ENCODE measurements at places on chromosomes 3 and 15.
A peak's percentile ranks its signal among the peaks of the same experiment; 100 is the strongest.

DNA sequence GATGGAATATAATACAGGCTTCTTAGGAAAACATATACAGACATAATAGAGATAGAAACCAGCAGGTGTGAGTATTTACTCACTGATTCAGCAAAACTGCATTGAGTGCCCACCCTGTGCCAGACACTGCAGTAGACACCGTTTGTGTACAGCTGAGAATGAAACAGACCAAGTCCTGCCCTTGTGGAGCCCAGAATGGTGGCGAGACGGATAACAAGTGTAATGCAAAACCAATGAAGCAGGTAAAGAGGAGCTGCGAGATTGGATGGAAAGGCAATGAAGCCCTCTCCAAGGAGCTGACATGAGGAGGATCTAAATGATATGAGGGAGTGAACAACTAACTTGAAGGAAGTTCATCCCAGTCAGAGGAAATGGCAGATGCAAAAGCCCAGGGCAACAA is 256.4 kb downstream of the MEX3B start:
- DNase-seq: no peak

GRCh38 chr3:183427876-183428446 is 458 bp downstream of the MCF2L2 start:
- DNase-seq: peak; percentile 12

DNA sequence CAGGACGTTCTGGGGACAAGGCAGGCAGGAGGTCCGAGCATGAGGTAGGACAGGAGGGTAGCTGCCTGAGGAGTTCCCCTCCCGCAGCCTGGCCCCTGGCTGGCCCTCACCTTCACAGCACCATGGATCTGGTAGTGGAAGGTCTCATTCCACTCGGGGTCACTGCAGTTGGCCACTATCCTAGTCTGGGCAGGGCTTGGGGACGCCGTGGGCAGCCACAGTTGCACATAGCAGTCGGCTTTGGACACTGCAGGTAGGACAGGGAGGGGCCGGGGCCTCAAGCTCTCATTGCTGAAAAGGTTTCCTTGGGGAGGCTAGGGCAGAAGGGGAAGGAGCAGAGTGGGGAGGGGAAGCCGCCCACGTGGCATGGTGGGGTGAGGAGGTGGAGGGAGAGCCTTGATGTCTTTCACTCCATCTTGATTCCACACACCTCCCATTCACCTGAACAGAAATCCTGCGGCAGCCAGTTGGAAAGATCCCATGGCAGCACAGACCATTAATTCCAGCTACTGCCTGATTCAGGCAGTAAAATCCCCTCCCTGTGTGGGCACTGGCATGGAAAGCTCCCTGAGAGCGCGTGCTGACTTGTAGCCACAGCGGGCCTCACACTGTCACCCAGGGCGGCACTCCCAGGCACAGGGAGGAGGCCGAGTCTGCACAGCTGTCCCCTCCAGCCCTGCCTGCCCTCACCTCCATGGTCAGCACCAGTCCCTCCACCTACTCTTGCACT is 2.1 kb downstream of the PLA2G4F start:
- DNase-seq: no peak

GRCh38 chr3:13581485-13582365 is 32.8 kb downstream of the FBLN2 start:
- no peak for DNase-seq

DNA sequence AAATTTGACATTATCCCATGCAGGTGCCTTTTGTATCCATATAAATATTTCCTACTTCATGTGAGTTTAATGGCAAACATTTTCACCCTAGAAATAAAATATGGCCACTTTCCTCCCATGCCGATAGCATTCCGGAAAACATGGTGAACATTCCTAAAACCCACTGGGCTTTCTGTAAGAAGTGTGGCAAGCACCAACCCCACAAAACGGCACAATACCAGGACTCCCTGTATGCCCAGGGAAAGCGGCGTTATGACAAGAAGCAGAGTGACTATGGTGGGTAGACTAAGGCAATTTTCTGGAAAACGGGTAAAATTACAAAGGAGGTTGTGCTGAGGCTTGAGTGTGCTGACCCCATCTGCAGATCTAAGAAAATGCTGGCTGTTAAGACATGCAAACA is 7.6 kb downstream of the ANXA2 start:
- DNase-seq: no peak

GRCh38 chr3:193978030-193978429 is 157.9 kb upstream of the HES1 start:
- no peak for DNase-seq

- DNase-seq: no peak
Observed at GRCh38 chr15:81375461-81375860, 1.4 kb upstream of the TMC3 start.

DNA sequence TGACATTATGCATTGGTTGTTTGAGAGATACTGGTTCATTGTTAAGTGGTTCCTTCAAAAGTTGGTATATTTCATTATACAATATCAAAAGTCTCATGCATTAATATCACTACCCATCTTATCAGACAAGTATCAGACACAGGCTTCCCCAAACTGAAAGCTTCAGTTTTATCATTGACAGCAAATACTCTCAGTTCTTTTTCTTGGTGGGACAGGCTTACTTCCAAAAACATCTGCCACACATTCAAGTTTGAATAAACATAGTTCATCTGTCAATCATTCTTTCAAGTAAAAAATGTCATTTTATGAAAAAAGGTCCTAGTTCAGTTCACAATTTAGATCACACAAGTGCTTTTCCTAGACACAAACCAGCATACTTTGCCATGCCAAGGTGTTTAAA is 280.0 kb upstream of the TRIM42 start:
- DNase-seq: no peak

GRCh38 chr3:31488475-31489017 is 44.2 kb upstream of the STT3B start:
- no peak for DNase-seq

DNA sequence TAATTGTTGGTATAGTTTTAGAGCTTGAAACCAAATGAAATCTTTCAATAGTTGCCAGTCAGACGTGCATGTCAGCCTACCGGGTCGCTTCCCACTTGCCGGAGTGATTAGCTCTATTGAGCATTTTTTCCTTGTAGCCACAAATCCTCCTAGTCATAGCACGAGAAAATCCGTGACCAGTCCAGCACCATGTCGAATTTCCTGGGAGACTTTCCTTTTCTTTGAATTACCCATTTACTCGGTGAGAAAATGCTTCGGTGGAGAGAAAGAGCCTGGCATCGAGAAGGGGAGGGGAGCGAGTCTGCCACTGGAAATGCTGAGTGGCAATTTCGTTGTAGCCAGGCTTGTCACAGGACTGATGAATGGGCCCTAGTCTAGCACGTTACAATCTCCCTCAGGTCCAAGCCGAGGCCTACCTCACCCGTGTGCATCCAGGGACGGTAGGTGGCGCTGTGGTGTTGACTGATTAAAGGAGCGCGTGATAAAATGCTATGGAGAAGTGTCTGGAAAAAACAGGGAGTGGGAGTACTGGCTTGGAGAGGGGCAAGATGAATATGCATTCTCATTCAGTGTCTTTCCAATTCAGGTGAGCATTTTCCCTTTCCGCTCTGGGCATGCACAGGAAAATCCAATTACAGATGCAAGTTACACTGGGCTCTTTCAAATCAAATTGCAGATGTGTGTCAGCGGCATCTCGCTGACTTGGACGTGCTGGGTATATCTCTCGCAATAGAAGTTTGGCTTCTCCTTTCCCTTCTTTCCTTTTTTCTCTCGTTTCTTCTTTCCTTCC is 238.8 kb downstream of the EDEM1 start:
- DNase-seq: peak; percentile 11

DNA sequence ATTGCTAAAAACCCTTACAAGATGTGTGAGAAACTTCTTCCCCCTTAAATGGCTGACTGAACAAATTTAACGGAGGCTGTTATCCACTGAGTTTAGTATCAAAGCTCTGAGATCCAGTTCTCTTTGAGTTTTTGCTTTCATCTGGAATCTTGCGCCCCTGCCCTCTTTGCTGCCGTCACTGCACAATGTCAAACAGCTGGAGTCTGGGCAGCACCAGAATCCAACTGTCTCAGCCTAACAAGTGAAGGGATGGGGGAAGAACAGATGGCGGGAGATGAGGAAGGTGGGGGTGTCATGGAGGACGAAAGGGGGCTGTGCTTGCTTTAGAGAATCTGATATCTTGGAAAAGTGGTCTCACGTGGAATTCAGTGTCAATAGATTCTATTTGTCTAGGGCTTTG is 7.0 kb upstream of the BOC start:
- no peak for DNase-seq

DNA sequence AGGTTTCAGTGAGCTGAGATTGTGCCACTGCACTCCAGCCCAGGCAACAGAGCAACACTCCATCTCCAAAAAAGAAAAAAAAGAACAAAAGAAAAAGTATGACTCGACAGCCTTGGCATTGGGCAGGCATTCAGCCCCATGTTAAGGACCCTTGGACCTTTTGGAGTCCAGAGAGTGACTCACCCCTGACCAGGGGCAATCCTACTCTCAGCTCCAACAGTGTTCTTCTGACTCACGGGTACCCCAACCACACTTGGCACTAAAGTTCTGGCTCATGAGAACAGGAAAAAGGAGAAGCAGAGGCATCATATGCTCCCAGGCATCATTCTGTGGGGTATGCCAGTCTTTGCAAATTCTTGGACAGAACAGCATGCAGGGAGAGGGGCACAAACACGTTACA is 252.4 kb upstream of the HES1 start:
- no peak for DNase-seq

GRCh38 chr3:143791386-143791785 is 56.9 kb downstream of the SLC9A9 start:
- DNase-seq: no peak

DNA sequence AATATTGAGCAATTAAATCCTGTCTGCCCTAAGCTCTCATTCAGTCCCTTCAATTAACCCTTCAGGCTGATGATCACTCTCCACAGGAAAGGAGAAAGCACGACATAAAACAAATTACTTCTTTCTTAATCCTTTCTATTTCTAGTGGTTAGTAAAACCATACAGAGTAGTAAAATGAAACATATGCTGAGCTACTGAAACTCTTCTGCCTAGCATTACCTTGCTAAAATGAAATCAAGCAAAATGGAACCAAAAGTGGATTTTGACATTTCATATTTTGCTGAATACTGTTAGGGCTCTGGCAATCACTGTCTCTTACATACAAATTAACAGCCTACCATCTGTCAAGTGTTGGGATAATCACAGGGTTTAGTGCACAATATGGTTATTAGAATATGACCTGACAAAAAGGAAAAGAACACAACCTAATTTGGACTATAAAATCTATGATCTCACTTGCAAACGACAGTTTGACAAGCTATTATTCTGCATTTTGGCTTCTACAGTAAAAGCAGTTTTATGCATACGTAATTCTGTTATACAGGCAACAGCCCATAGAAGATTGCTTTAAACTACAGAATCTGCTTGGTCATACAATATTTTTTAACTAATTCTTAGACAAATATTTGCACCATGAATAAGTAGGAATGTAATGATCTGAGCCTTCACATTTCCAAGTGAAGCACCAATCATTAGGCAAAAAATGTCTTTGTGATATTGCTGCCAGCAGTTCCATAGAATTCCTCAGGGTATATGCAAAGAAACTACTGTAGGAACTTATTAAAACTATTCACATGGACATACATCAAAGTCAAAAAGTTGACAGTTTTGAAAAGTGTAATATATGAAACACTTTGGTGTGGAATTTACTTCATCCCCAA is 105.0 kb downstream of the FHIT start:
- DNase-seq: no peak

GRCh38 chr15:40081691-40082194 is 26.9 kb downstream of the BMF start:
- DNase-seq: no peak
